ENCODE measurements at places on chromosomes 13 and 19.

GRCh38 chr13:39217471-39217870 is 179.2 kb downstream of the NHLRC3 start:
- DNase-seq = no peak

DNA sequence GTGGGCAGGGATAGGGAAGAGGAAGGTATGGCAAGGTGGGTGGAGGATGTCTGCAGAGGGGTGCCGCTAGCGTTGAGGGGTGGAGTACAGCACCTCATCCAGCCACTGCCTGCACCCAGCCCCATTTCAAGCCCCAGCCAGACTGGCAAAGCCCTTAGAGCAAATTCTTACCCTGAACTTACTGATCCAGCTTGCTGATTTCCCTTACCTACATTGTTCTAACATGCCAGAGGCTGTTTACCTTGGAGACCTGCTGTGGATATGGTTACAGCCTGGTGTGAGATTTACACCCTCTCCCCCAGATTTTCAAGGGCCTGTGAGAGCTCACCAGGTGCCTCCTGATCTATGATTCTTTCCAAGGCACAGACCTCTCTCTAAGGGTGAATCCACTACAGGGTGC is 86.0 kb downstream of the ZNF726 start:
- no peak for DNase-seq

DNA sequence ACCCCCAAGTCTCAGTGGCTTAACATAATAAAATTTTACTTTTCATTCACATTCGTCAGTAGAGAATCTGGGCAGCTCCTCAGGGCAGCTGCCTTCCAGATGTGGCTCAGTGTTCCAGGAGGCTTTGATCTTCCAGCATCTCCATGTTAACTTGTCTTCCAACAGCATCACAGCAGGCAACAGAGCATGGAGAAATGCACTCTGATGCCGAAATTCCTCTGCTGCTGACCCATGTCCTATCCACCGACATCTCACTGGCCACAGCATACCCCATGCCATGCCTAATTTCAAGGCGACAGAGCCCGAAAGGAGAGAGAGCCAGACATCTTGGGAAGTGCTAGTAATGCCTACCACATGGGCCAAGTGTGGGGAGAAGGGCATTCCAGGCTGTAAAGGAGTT is 64.9 kb upstream of the MEDAG start:
- no peak for DNase-seq

- no peak for DNase-seq
Observed at GRCh38 chr13:112253631-112254030, 122.5 kb upstream of the SPACA7 start.

GRCh38 chr19:38045554-38046253 is 138.7 kb downstream of the SIPA1L3 start:
- DNase-seq = no peak

DNA sequence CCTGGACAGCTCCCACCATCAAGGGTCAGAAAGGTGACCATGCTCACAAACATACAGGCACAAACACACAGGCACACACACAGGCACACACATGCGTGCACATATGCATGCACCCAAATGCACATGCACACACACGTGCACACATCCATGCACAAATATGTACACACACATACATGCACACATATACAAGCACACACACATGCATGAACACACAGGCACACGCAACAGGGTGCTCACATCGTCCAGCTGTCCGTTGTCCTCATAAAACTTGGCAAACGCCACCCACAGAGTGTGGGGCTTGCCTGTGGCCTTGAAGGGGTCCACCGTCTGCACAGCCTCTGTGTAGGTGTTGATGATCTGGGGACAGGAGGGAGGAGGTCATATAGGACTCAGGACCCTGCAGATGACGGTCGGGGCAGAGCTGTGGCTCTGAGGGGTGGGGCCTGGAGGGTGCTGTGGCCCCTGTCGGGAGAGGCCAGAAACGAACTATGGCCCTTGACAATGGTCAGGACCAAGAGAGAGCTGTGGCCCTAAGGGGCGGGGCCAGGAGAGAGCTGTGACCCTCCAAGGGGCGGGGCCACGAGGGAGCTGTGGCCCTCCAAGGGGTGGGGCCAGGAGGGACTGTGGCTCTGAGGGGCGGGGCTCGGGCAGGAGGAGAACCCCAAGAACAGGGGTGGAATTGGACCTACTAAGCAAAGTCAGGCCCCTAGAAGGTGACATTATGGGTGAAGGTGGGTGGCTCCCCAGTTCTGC is 6.2 kb downstream of the XAB2 start:
- DNase-seq = no peak

DNA sequence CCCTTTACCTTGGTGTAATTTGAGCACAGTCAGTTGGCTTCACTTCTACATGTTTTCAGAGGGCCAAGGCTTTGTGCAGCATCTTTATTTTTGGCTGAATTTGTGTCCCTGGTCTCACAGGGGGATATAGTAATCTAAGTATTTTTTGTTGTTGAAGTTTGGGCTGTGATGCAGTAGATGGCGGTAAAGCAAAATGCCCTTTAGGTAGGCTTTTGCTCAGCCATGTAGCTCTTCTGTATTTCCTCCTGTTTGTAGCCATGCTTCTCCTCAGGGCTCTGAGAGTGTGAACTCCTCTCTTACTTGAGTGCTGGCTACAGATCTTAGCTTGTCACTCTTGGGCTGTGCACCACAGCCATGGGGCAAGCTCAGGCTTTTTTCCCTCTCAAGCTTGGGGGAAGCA is 328.6 kb downstream of the SLITRK5 start:
- DNase-seq = no peak

GRCh38 chr19:45323671-45324081 is 1.0 kb upstream of the CKM start:
- DNase-seq = peak; percentile 54

GRCh38 chr19:40754611-40755247 is 3.7 kb downstream of the SNRPA start:
- no peak for DNase-seq

DNA sequence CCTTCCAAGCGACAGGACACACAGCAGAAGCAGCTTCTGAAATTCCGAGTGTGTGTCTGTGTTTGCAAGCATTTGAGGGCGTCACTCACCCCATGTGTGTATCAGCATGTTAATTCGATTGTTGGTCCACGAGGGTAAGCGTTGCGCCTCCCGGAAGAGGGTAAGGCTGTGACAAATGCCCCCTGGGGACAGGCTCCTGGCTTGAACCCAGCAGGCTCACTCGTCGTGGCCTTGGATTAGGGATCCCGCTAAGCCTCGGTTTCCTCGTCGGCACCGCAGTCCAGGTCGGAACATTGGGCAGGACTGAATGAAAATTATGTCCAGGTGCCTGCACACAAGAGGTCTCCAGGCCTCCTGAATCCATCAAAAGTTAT is 606 bp upstream of the STXBP2 start:
- no peak for DNase-seq

- DNase-seq = no peak
Observed at GRCh38 chr19:53504885-53505284, 33.1 kb upstream of the ZNF331 start.

DNA sequence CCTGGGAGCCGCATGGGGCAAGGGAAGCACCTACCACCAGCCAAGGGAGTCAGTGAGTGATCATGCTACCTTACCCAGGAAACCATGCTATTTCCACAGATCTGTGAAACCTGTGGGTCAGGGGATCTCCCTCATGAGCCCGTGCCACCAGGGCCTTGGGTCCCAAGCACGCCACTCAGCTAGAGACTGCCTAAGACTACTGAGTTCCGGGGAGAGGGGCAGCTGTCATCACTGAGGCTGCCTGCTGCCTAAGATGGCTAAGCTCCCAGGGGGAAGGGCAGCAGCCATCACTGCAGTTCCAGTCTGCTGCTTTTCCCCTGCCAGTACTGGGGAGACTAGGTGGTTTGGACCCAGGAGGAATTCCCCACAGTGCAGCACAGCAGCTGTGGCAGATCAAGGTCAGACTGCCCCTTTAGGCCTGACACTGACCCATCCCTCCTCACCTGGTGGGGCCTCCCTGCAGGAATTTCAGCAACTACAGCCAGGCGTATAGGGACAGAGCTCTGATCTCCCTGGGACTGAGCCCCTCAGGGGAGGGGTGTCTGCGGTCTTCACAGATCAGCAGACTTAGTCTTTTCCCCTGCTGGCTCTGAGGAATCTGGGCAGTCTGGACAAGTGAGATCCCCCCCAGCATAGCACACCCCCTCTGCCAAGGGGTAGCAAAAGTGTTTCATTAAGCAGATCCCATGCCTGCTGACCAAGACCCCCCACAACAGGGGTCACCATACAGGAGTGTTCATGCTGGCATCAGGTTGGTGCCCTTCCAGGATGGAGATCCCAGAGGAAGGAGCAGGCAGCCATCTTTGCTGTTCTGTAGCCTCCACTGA is 26.9 kb downstream of the VSTM2B start:
- no peak for DNase-seq

GRCh38 chr13:40651866-40652587 is 14.4 kb downstream of the FOXO1 start:
- no peak for DNase-seq

DNA sequence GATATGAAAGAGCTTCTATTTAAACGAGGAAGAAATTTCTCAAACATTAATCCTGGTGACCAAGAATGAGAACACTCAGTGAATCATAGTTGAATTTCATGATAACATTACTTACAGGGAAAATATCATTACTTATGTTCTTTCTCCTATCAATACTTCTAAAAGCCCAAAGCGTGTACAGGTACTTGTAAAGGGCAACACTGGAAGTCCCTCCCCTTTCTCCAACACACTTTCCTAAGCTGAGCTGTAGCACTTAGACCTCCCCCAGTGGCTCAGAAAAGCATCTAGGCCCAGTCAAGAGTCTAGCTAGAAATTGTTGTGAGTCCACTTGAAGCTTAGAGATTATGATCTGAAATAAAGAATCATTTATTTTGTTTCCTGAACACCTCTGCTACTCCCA is 150.7 kb downstream of the ABCC4 start:
- no peak for DNase-seq

DNA sequence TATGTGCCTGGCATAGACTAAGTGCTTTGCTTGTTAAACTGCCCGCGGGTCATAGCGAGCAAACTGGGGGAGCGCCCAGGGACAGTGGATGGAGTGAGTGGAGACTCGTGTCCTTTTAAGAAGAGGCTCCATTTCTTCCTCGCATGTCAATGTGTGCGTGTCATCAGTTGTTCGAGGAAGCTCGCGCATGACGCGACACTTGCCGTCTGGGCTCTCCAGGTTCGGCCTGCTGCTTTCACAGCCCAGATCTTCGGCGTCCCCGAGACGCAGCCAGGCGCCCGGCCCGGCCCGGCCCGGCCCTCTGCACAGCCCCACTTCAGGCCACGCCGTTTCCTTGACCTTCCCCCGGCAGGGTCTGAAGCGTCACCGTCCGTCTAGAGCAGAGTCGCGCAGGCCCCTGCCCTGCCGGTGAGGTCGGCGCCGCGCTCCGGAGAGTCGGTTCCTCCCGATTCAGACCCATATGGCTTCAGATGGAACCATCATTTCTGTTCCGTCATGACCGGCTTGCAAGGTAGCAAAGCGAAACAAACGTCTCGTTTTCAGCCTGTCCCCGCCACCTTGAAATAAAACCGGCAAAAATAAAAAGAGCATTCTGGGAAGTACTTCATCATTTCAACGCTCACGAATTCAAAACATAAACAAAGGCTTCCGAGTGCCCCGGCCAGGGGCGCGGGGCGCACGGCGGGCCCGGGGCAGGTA is 599 bp upstream of the ARHGEF7 start:
- peak; percentile 84 for DNase-seq

Measured in right kidney (tissue), 9 donors.